Transverse colon (tissue), 4 donors: ENCODE measurements at places on chromosomes 7 and 10. TPM values are rescaled to one million over a fixed set of nuclear protein-coding genes. Genes with fewer than 3 reads are reported as not detected.

The DKK1 gene
- total RNA-seq, result 0.27 TPM

The SFRP4 gene
- 0.41 TPM for total RNA-seq

DNA sequence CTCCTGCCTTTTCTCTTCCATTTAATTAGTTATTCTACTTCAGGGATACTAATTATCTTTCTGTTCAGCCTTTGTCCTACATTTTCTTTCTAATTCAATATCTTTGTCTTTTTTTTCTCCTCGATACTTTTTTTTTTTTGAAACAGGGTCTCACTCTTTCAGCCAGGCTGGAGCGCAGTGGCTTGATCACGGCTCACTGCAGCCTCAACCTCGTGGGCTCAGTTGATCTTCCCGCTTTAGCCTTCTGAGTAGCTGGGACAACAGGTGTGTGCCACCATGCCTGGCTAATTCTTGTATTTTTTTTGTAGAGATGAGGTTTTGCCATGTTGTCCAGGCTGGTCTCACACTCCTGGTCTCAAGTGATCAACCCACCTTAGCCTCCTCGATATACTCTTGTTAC lies 38.9 kb downstream of the CCSER2 start:
- no peak for DNase-seq

- DNase-seq, result peak; percentile 44
Measured at GRCh38 chr10:112969542-112969941, 19.5 kb downstream of the TCF7L2 start.

DNA sequence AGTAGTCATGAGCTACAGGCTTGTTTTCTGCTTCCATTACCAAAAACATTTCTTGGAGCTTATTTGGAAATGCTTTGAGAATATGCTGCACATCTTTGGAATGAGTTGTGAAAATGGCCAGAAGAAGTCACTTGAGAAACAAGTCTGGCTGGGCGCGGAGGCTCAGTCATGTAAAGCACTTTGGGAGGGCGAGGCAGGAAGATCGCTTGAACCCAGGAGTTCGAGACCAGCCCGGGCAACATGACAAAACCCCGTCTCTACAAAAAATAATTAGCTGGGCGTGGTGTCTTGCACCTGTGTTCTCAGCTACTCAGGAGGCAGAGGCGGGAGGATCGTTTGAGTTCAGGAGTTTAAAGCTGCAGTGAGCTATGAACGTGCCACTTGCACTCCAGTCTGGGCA lies 882 bp upstream of the CHCHD1 start:
- no peak for DNase-seq

- no peak for DNase-seq
Measured at GRCh38 chr10:76302961-76303630, 871.7 kb downstream of the LRMDA start.

DNA sequence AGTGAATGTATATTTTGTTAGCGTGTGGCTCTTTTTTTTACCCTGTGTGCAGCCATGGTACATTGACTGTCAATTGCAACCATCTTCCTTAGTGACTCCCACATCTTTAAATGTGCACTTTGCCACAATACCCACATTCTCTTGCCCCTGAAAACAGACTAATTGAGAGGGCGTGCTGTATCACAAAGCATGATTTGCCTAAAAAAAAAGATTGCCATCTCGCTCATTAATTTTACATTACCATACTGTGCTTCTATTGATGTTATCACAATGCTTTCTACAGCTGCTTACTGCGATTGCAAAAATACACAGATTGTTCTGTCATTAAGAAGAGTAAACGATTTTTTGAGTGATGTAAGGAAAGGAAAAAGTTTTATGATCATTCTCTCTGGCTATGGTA lies 613.1 kb upstream of the NRP1 start:
- no peak for DNase-seq

GRCh38 chr10:113273181-113274163 lies 279.4 kb upstream of the HABP2 start:
- peak; percentile 11 for DNase-seq

- peak; percentile 8 for DNase-seq
Measured at GRCh38 chr7:151371266-151371665, 29.7 kb downstream of the NUB1 start.

DNA sequence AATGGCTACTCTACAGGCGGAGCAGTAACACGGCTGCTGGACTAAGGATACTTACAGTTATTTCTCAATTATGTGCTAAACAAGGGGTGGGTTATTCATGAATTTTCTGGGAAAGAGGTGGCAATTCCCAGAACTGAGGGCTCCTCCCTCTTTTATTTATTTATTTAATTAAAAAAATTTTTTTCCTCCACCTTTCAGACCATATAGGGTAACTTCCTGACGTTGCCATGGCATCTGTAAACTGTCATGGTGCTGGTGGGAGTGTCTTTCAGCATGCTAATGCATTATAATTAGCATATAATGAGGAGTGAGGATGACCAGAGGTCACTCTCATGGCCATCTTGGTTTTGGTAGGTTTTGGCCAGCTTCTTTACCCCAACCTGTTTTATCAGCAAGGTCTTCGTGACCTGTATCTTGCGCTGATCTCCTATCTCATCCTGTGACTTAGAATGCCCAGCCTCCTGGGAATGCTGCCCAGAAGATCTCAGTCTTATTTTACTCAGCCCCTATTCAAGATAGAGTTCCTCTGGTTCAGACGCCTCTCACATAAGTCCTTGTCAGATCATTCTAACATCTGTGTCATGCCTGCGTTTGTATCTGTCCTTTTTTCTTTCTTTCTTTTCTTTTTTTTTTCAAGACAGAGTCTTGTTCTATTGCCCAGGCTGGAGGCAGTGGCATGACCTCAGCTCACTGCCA lies 15.9 kb upstream of the STOX1 start:
- DNase-seq, result no peak

DNA sequence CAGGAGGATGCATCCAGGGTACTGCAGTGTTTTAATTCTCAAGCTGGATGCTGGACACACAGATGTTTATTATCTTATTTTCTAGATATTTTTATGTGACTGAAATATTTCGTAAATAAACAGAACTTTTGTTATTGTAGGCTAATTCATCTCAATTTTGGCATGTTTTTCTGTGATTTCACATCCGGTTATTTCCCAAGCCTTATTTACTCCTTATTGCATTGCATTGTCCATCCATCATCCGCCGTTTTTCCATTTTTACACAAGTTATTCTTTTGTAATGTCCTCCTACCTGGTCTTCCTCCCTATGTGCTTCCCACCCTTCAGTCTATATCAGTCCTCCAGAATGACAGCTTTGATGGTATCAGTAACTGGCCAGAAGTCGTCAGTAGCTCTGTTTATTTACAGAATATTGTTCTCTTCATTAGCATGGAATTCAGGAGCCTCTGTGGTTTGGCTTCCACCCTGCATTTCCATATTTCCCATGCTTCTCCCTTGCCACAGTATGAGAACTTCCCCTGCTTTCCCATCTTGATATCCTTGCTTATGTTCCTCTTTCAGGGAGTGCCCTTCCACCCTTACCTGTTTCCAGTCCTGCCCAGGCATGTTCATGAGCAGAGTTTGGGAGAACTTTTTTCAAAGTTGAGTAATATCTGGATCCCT lies 16.1 kb downstream of the GNAI1 start:
- no peak for DNase-seq

GRCh38 chr7:66778201-66778600 lies 37.7 kb downstream of the RABGEF1 start:
- DNase-seq, result no peak

DNA sequence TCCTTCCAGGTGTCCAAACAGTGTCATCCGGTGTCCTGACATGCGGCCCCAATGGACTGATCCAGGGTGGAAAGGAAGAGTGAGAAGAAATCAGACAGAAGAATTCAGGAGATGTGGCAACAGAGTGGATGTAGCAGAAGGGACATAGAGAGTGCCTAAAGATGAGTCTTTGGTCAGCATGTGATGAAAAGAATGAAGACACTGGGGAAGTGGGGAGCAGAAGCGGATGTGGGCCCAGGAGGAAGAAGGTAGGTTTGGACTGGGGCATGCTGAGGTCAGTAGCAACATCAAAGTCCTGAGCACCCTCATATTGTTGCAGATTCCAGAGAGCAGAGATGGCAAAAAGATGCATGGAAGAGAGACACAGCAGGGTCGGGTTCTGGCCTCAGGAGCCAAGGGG lies 71.8 kb upstream of the STEAP1B start:
- no peak for DNase-seq

- peak; percentile 30 for DNase-seq
Measured at GRCh38 chr7:149774237-149775175, 1.1 kb upstream of the ZNF467 start.

DNA sequence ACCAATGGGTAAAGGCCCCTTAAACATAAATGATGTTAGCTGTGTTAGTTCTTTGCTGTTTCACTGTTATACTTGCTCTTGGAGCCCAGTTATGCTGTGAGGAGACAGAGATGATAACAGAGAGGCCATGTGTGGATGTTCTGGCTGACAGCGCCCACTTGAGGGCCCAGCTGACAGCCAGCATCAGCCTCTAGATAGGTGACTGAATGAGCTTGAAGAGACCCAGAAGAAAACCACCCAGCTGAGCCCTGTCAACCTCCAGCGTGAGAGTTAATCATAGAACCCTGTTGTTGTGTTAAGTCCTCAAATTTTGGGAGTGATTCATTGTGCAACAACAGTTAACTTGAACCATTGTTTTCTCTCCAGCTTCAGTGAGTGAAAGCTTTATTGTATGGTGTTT lies 91.7 kb downstream of the GLRX3 start:
- DNase-seq, result no peak
